ACHN (cell line): ENCODE measurements at places on chromosomes 5 and 9.
A peak's percentile ranks its signal among the peaks of the same experiment; 100 is the strongest.

GRCh38 chr5:179227580-179228311, 117.5 kb downstream of the ADAMTS2 start:
- DNase-seq: no peak

- DNase-seq: no peak
Observed at GRCh38 chr9:89178830-89179539, 367 bp upstream of the SHC3 start.

DNA sequence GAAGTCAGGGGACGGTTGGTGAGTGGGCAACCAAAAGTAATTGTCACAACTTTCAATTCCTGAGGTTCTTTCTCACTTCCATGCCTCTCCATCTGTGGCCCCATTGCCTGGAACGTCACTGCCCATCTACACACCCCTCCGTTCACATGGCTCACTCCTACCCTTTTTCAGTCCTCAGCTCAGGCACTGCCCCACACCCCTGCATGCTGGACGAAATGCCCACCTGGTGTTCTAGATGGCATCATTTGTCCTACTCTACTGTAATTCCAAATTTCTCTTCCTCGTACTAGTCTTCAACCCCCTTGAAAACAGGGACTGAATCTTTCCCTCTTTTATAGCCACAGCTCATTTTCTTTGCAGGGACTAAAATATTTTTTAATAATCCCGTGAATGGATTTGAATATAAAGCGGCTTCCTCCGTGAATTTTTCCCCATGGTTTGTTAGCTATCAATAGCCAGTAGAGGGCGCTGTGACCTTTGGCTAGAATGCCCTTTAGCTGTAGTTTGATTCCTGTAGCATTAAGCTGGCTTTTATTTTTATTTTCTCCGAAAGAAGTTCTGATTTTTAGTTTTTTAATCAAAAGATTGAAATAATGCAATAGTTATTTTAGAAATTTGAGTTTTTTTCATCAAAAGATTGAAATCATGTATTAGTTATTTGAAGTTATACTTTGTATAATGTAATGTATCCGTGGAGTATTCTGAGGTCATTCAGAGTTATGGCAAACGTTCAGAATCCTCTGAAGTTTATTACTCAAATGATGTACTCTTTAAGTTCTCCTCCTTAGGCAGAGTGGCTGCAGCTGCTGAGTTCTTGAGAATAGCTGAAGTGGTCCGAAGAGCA, 232.1 kb downstream of the SH3GL2 start:
- DNase-seq: peak; percentile 52

DNA sequence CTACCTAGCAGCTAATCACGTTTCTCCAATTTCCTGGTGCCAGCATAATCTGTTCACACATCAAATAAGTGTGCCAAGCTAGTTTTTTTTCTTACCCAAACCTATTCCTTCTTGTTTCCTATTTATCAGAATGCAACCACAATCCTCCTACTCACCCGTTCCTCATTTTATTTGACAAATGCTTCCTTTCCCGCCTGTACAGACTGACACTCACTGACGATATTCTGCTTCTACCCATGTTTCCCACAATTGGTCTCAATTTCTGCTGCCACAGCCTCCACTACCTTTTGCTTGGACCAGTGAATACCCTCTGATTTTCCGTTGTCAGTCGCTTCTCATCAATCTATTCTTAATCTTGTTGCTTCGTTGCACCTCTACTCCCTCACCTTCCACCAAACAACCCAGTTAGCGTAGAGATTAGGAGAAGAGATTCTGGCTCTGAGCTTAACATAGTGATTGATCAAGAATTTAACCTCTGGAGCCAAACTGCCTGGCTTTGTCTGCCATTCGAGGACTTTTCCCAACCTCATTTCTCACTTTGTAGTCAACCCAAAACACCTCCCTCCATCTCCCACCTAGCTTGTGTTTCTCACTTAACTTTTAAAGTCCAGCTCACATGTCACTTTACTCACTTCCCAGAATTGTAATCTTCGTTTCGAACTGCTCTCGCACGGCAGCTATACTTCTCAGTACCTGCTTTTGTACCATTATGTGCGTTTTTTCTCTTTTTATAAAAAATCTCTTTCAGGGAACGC, 729 bp upstream of the TMEM38B start:
- DNase-seq: no peak

- no peak for DNase-seq
Observed at GRCh38 chr5:166377756-166378155, 1913.7 kb upstream of the WWC1 start.

DNA sequence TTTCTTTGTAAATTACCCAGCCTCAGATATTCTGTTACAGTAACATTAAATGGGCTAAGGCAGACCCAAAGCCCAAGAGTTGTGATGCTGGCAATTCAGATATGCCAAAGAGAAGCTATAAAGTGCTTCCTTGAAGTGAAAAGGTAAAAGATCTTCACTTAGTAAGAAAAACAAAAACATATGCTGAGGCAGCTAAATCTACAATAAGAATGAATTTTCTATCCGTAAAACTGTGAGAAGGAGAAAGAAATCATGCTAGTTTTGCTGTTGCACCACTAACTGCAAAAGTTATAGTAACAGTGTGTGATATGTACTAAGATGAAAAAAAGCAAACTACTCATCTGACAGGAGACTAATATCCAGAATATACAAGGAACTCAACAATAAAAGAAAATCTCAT, 39.9 kb downstream of the FAM114A2 start:
- DNase-seq: no peak

- DNase-seq: no peak
Observed at GRCh38 chr5:169343766-169344165, 42.8 kb upstream of the SLIT3 start.

DNA sequence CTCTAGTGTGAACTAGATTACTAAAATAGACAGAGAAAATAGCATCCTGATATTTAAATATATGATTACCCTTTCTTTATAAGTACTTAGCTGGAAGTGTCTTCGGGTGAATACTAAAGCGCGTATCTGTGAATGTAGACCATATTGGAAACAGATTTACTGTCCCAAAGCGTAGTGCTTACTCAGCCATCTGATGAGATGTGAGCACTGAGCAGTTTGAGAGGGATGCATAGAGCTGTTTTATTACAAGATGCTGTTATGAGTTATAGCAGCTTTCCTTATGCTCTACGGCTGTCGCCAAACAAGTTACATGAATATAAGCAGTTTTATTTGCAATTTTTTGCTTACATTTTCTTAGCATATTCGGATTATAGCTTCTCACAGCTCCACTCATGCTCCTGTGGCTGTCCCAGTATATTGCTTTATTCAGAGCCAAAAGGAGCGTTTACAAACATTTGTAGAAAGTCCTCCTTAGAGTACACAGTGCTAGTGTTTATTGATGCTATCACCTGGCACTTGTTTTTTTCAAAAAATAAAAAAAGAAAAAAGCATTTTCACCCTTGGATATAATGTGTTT, 981.4 kb upstream of the WWC1 start:
- DNase-seq: no peak

GRCh38 chr9:120387257-120388002, 192.5 kb downstream of the CDK5RAP2 start:
- no peak for DNase-seq

- DNase-seq: no peak
Observed at GRCh38 chr9:111433082-111433481, 51.1 kb downstream of the ECPAS start.

GRCh38 chr9:97695995-97696802, 941 bp downstream of the XPA start:
- DNase-seq: peak; percentile 20

DNA sequence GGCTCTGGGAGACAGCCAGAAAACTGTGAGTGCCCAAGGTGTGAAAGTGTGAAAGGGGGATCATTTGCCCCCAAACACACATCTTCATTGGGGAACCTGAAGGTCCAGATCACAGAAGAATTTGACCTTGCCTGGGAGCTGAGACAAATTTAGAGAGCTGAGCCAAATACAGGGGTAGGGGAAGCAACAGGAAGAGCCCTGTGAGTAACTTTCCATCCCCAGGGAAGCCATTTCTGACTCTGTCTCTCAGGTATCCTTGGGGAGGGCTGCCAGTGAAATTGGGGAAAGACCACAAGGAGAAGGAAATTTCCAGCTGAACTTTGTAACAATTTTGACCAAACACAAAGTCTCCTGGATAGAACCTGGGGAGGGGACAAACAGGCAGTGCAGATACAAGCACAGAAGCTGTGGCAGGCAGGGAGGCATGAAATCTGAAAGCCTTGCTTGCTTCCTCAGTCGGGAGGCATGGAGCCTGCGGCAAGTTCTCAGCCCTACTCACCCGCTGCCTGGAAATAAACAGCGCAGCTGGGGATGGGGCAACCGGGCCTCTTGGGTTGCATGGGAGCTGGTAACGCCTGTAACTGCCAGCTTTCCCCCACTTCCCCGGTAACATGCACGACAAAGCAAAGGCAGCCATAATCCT, 31.5 kb upstream of the ZCCHC9 start:
- no peak for DNase-seq

DNA sequence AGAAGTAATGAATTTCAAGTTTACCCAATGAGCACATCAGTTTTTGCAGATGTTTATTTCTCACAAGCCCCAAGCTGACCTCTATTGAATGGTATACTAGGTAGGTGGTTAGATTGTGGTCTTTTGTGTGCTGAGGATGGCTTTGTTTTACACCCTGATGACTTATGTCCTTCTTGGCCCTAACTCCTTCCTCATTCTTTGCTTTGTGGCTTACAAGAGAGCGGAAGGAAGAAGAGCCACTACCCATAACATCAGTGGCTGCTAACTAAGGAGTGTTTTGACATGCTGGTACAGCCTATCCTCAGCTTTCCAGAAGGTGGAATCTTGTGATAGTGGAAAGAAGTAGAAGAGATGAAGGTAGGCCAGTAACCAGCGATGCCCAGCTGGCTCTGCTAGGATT, 85.7 kb upstream of the NTRK2 start:
- DNase-seq: no peak

DNA sequence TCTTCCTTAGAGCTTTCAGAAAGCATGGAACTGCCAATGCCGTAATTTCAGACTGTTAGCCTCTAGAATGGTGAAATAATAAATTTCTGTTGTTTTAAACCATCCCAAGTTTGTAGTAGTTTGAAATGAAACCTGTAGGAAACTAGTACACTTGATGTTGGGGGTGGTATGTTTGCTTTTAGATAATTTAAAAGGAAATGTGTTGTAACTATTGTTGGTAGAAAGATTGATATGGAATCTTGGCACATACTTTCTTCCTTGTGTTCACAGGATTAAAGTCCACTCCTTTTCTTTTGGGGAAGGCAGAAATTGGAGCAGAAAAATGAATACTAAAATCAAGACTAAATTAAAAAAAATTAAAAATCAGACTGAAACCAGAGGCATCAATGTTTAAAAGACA, 66.0 kb upstream of the ARRDC3 start:
- DNase-seq: no peak

DNA sequence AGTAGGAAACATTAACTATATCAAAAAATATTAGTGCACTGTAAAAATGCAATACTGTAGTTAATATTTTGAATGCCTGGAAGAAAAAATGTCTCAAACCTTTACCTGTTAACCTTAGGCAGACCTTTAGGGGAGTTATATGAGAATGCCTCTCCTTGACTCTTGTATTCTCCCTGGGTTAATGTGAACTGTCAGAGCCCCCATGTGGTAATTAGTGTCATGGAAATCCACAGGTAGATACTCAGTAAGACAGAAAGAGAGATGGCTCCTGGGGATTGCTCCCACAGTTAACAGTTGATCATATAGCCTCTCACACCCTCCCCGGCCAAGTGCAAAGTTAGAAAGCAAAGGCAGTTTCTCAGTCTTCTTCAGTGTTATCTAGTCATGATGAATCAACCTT, 742.8 kb downstream of the NR2F1-AS1 start:
- peak; percentile 33 for DNase-seq

DNA sequence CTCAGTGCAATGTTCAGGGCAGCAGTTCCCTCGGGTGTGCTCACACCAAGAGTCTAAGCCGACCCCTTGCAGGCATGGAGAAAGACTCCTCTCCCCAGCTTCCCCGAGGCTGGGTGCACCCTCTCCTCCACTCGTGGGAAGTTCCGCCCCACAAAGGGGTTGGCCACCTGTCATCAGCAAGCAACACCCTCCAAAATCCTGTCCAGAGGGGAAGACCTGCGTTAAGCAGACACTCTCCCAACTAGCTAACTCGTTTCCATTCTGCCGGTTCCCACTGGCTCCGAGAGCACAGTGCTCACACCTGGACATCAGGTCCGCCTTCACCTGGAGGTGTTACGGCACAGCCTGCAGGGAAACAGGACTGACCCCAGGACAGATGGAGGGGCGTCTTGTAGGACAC, 117.9 kb upstream of the IRX4 start:
- DNase-seq: no peak

DNA sequence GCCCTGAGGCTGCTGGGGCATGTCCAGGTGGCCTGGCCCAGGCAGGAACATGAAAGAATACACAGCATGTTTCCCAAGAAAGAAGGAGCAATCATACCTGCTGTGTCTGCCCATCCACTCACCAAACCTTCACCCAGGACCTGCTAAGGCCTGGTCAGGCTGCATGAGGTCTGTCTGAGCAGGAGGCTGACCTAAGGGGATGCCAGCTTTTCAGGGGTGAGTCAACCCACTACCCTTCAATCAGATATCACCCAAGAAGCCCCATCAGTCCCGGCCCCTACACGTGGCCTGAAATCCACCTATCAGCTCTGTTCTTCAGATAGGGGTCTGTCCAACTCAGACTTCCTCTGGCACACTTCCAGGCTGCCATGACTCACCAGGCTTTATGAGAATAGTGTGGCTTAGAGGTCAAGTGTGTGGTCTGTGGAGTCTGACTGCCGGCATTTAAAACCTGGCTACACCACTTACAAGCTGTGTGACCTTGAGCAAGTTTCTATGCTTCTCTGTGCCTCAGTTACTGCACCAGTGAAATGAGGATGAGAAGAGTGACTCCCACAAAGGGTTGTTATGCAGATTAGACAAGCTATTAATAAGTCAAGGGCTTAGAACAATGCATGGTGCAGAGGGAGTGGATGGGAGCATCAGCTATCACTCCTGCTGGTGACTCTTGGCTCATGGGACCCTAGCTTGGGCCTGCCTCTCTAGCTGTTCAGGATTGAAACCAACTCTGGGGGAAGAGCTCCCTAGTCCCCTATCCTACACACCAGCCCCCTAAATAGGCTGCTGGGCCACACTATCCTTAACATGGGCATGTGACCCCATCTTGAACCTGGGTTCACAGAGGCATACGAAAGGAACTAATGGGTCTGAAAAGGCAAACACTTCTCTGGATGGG, 130.3 kb downstream of the PAX5 start:
- peak; percentile 72 for DNase-seq

DNA sequence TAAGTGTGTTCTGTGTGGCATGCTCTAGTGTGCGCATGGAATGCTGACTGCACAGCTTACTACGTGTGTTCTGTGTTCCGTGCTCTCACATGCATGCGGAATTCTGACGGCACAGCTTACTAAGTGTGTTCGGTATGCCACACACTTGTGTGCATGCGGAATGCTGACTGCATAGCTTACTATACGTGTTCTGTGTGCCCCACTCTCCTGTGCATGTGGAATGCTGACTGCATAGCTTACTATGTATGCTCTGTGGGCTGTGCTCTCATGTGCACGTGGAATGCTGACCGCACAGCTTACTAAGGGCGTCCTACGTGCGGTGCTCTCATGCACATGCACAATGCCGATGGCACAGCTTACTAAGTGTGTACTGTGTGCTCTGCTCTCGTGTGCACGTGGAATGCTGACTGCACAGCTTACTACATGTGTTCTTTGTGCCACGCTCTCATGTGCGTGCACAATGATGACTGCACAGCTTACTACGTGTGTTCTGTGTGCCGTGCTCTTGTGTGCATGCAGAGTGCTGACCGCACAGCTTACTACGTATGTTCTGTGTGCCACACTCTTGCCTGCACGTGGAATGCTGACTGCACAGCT, 548.9 kb downstream of the IRX1 start:
- DNase-seq: no peak
